ENCODE measurements at places on chromosomes 2 and 18.

GRCh38 chr2:120302301-120302700, 43.6 kb upstream of the INHBB start:
- DNase-seq, result no peak

- no peak for DNase-seq
Measured at GRCh38 chr2:133432778-133433177, 135.5 kb downstream of the NCKAP5 start.

- no peak for DNase-seq
Measured at GRCh38 chr2:85790499-85791188, 36.9 kb downstream of the ATOH8 start.

- DNase-seq, result no peak
Measured at GRCh38 chr2:185208261-185208660, 530.3 kb upstream of the FSIP2 start.

DNA sequence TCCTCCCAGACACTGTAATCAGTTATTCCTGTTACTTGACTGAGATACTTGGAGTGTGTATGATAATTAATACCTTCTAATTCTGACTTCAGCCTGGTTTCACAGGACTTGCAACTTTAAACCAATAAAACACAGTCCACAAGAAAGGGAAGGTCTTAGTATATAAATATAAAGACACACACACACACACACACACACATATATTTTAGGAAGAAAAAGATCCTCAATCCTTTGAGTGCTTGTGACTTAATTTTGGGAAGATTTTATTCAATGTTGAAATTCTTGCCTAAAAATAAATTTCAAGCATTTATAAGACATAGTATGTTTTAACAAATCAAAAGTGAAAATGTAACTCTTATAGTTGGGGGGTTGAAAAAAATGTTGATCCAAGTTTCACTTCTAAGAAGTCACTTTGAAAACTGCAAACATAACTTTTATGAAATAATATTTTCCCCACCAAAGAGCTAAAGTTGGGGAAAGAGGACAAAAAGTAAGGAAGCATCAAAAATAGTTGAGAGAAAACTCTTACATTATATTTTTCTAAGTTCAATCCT, 824 bp upstream of the VPS54 start:
- DNase-seq, result no peak

DNA sequence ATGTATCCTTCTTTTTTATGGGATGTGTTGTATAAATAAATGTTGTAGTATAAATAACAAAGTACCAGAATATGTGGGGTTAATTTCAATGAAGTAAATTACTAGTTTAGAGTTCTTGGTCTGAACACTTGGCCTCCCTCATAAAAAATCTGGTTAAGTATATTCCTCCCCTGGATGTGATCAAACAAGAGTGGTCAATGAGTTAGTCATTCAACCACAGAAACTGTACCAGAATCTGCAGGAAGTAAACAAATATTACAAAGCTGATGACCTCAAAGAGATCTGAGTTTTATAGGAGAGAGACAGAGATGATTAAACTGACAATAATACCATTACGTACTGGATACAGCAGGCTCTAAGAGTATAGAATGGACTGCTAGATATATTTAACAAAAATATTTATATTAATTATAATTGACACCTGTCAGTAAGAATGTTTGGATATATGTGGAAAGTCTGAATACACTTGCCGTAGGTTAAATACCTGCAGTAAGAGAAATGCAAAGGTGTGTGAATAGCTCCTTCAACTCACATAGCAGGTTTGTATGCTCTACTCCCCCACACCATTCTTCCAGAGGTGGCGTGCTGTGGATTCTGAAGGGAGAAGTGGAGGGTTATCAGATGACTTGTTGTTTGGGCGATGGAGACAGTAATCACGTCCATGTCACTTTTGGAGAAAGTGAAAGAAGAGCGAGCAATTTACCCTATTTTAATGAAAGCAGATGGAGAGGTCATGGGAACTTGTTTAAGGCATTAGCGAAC, 108.3 kb upstream of the LRATD1 start:
- DNase-seq, result no peak

DNA sequence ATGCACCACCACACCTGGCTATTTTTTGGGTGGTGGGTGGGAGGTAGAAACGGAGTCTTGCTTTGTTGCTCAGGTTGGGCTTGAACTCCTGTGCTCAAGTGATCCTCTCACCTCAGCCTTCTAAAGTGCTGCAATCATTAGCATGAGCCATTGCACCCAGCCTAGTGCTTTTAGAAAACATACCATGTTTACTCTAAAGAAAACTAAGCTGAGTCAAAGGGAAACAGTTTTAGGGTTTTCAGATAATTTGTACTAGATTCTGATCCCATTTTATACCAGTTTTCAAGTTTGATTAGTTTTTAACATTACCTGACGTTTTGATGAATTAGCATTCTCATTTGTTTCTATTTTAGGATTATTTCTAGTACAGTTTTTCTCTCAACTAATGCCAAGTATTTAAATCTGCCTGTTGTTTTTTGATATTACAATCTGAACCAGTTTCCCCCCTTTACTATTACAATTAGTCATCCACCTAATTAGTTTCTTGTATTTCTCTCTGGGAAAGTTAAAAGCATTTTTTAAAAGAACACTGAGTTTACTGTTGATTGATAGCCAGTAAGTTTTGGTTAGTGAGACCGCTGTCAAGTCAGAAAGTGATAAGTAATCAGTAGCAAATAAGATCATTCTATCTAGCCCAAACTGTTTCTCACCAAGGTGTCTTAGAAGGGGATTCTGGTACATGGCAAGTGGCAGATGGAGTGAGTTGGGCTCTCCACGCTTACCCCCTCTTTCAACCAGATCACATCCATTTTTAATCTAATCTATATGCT, 24.2 kb upstream of the TBR1 start:
- no peak for DNase-seq

DNA sequence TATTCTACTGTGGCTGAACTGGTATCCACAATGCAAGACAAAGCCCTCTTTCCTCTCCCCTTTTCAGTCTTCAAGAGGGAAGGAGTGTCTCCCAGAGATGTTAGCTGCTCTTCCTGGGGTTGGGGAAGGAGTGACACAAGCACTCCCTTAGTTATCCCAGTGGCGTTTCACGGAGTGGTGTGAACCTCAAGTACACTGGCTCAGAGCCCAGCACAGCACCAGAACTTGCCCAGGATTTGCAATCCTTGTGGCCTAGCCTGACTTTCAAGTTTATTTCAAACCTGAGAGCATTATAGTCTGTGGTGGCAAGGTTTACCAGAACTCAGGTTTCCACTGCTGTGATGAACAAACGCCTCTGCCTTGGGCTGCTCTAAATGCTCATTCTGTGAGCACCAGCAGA, 162.5 kb downstream of the CCDC102B start:
- no peak for DNase-seq

DNA sequence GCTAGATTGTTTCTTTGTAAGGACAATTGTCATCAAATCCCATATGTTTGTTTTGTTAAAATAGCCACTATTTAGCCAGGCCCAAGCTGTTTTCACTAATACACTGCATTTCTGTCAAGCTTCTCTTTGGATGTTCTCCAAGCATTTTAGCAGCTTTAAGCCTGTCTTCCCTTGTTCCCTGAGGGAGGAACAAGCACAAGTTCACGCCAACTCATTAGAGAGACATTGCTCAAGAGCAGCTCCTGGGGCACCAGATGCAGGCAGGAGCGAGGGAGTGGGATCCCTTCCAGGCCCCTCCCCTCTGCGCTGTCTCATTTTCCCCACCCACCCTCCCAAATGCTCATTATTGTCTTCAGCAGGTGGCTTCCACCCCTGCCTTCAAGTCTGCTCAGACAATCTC, 32.6 kb upstream of the PPP3R1 start:
- DNase-seq, result peak; percentile 69

- DNase-seq, result no peak
Measured at GRCh38 chr18:48036641-48037421, 106.4 kb upstream of the SMAD2 start.

GRCh38 chr2:36567711-36568408, 30.1 kb downstream of the FEZ2 start:
- no peak for DNase-seq

GRCh38 chr2:237972936-237973335, 6.1 kb downstream of the UBE2F start:
- DNase-seq, result no peak

DNA sequence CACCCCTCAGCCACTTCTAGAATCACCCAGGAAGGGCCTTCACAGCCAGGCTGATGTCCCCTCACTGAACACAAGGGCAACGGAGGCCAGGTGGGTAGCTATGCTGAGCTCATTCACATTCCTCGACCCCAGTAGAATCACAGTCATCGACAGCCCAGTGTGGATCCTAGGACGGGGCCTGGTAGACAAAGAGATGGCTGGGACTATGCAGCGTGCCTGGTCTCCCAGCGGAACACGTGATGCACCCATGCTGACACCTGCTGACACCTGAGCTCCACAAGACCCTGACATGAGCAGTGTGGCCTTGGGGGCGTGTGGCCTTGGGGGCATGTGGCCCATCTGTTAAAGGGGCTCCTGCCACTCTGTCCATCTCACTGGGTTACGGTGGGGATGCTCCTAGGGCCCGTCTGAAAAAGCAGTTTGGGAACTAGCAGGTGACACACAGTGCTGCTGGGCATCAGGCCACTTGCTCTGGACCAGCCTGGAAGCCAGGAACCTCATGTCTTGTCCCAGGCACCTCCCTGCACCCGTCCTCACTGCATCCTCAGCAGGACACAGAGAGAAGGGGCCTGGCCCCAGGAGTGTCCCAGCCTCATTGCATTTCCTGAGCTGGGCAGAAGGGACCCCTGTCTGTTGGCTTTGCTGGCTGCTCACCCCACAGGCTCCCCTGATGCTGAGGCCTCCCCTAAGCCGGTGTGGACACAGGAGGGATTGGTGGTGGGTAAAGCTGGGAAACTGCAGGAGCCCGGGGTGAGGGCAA, 9.7 kb downstream of the ECEL1 start:
- no peak for DNase-seq

DNA sequence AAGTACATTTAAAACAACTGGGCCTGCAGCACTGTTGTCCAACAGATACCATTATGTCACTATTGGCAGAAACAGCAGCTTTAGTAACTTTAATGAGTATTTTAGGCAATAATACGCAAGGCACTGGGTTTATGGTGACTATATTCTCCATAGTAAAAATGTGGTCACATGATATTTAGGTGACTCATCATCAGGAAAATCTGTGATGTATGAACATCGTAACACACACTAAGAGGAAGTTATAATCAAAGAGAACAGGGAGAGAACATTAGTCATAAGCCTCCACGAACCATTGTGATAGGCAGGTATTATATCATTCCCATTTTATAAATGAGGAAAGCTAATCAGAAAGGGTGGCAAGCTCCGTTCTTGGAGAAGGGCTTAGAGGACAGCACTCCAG, 36.9 kb downstream of the RAPH1 start:
- no peak for DNase-seq

DNA sequence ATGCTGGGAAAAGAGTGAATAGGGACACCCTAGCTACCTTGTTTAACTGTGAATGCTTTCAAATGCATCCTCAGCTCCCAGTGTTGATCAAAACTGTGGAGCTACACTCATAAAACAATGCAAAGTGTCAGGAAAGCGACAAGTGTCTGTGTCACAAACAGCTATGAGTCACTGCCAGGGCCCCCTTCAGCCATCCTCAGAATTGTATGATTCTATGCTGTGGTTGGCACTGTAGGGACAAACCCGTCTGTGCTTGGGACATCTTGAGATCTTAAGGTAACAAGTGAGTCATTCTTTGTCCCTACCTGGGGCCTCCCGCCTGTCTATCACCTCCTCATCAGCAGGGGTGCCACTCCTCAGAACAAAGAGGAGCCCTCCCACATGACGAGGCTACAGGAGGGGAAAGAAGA, 42.4 kb downstream of the KLF7 start:
- no peak for DNase-seq

DNA sequence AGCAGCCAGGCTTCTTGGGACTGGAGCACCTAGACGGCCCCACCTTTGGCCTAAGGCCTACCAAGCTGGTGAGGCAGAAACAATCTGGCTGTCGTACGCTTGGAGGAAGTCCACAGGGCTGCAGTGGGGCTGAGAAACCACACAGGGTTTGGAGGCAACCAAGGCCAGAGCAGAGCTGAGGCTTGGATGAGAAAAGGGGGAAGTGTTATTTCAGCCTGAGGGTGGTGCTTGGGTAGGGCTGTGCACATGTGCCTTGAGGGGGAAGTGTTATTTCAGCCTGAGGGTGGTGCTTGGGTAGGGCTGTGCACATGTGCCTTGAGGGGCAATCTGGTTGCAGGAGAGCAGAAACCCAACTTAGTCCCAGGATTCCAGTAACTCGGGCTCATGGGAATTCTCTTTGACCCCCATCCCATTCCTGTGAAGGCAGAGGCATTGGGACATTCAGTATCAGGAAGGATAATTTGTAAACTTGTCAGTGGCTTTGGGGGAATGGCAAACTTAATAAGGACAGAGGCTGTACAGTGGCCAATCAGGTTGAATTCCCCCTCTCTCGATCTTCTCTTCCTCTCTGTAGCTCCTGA, 971 bp upstream of the FBXO41 start:
- DNase-seq, result no peak

GRCh38 chr2:174248998-174249592, 763 bp upstream of the OLA1 start:
- DNase-seq, result no peak

DNA sequence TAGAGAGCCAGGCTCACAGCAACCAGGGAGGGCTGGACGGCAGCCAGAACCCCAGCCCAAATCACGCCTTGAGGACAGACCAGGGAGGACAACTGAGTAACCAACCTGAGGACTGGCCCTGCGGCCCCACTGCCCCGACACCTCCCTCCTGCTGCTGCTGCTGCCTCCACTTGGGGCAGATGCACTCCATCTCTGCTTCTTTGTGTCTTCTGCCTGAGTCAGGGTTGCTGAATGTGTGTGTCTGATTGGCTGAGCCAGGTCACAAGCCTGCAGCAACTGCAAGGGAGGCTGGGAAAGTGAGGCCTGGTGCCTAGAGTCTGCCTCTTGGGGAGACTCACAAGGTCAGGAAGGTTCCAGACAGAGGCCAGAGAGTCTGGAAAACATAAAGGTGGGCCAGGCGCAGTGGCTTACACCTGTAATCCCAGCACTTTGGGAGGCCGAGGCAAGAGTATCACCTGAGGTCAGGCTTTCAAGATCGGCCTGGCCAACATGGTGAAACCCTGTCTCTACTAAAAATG, 83.4 kb downstream of the ZFP36L2 start:
- no peak for DNase-seq

DNA sequence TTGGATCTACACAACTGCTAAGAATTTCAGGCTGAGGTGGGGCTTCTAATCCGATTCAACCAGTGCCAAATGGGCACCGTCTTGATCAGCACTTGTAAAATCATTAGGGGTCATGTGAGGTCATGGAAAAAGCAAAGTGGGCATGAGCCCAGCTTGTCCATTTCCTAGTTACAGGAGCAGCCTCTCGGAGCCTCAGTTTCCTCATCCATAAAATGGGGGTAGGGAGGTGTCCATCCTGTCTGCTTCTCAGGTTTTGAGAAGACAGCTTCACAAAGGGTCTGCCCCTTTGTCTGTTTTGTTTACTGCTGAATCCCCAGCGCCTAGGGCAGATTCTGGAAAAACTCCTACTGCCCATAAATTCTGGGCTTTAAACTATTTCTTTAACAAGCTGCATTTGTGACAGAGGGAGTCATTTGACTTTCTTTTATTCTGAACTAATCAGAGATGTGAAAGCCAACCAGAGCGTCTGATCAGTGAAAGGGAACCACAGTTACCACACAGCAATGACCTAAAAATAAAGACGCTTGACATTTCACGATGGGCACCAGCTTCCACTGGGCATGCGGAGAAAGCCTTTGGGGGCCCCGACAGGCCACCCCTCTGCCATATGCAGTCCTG, 38.9 kb downstream of the DNMT3A start:
- DNase-seq, result no peak

- no peak for DNase-seq
Measured at GRCh38 chr2:191069606-191070005, 55.6 kb upstream of the STAT1 start.

All from left ventricle myocardium inferior (tissue), 1 donor.